SJSA1 (cell line): ENCODE measurements at places on chromosomes 2 and 18. TPM values are rescaled to one million over a fixed set of nuclear protein-coding genes. Genes with fewer than 3 reads are reported as not detected.

- no peak for DNase-seq
Measured at GRCh38 chr2:182784058-182784706, 68.1 kb downstream of the DNAJC10 start.

- no peak for DNase-seq
Measured at GRCh38 chr2:14140009-14140550, 492.4 kb upstream of the LRATD1 start.

DNA sequence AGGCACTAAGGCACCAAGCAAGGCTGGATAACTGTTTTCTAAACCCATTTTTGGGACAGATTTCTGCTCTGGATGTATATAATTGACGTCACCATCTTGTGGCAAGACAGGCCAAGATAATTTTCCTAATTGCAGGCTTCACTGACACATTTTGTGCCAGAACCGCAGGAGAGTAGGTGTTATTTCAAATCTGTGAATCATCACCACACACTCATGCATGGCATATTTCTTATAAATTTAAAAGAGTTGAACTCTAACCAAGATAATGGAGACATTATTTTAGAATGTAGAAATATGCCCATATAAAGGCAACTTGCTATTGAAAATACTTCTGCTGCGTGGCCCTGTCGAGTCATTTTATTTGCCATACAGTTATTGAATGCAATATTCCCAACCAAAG is 68.3 kb upstream of the ACYP2 start:
- no peak for DNase-seq

GRCh38 chr2:127508631-127509034 is 17.7 kb downstream of the IWS1 start:
- DNase-seq = peak; percentile 97

CNGA3 gene
- not detected in 2 replicates for total RNA-seq

DNA sequence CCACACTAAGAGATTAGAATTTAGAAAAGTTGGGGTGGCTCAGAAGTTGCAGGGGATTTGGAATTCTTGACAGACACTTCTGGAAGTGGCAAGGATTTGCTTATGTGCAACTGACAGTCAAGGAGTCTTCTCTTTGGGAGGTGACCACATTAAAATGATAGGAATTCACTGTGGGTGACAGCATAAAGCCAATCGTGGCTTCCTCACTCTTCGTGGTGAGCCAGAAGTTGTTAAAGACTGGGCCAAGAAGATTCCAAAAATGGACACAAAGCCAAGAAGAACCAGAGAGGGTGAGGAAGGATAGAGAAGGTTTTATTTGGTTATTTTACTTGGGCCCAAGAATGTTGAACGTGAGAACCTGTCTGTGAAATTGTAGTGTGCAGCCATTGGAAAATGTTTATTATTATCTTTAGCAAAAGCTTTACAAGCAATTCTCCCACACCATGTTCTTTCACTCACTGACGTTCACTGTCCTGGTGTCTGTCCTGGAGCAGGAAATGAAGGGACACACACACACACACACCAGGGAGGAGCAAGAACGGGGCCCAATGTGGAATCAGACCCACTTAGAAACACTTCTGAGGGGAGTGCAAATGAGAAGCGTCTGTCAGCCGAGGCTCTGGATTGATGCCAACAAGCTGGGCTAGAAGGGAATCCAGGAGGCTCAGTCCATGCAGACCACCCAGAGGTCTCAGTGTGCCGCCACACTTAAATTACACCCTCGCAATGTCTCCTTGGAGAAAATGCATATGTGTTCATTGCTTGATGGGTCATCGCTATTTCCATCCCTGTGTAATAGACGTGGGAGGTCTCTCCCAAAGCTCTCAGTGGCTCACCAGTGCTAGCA is 37.2 kb downstream of the STEAP3 start:
- DNase-seq = peak; percentile 97

- DNase-seq = peak; percentile 34
Measured at GRCh38 chr2:26457695-26458364, 20.1 kb downstream of the OTOF start.

OSR1 gene
- 1.9 and 2.2 TPM in 2 replicates for total RNA-seq
